ENCODE measurements at places on chromosomes 2 and 18.

DNA sequence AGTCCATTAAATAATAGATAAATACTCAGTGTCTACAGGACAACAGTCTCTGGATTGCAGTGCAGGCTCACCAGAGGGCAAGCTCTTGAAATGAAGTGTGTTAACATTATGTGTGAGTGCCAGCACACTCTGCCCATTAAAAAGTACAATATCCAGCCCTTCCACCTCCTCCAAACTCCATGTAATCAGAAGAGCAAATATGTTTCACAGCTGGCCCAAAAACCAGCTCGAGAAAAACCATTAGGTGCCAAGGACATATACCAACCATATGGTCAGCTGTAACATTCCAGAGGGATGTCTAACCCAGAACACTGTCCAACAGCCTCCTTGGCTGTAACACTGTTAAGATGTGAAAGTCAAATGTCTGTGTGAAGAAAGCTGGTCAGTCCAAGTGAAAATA is 112.2 kb downstream of the ZNF385B start:
- no peak for DNase-seq

GRCh38 chr2:231810905-231811304 is 24.7 kb downstream of the COPS7B start:
- no peak for DNase-seq

DNA sequence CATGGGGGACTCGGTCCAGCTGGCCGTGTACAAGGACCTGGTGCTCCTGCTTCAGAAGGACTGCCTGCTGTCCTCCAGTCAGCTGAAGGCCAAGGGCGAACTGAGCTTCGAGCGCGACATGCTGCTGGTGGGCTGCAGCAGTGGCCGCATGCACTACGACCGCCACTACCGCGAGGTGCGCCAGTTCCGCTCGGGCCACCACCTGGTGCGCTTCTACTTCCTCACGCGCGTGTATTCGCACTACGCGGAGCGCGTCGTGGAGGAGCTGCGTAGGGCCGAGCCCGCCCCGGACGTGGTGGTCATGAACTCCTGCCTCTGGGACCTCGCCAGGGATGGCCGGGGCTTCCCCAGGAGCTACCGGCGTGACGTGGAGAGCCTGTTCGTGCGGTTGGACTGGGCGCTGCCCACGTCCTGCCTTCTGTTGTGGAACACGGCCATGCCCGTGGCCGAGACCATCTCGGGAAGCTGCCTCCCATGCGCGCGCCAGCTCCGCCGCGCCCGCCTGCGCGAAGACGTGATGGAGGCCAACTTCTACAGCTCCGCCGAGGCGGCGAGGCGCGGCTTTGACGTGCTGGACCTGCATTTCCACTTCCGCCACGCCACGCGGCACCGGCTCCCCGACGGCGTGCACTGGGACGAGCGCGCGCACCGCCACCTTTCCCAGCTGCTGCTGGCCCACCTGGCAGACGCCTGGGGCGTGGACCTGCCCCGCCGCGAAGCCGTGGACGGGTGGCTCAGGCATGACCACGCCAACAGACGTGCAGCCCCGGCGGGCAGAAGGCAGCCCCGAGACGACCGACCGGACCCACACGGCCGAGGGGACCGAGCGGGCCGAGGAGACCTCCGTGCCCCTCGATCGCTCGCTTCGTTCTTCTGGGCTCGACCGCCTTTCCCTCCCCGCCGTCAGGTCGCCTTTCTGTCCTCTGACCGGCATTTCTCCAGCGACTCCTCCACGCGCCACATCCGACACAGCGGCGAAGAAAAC is 293.9 kb upstream of the ERBB4 start:
- no peak for DNase-seq

DNA sequence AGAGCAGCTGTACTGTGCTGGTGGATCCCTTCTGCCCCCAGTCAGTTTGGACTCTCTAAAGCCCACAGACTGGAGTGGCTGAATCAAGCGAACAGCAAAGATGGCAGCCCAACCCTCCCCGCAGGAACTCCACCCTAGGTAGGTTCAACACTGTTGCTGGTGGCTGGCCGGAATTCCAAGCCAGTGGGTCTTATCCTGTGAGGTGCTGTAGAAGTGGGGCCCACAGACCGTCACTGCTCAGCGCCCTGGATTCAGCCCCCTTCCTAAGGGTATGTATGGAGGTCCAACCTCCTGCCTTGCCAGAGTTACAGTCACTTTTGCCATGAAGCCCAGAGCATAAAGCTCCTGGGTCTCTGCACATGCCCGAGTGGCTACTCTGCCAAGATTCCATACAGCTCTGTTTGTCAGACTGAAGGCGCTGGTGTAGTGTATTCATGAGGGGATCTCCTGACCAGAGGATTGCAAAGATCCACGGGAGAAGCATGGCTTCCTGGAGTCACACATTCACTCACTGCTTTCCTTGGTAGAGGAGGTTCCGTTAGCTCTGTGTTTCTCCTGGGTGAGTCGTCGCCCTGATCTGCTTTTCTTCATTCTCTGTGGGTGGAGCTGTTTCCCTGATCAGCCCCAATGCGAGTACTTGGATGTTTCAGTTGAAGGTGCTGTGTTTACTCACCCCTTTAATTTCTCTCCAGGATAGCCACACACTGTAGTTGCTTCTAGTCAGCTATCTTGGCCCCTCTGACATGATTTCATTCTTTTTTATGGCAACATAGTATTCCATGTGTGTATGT is 293.6 kb upstream of the THUMPD2 start:
- no peak for DNase-seq

DNA sequence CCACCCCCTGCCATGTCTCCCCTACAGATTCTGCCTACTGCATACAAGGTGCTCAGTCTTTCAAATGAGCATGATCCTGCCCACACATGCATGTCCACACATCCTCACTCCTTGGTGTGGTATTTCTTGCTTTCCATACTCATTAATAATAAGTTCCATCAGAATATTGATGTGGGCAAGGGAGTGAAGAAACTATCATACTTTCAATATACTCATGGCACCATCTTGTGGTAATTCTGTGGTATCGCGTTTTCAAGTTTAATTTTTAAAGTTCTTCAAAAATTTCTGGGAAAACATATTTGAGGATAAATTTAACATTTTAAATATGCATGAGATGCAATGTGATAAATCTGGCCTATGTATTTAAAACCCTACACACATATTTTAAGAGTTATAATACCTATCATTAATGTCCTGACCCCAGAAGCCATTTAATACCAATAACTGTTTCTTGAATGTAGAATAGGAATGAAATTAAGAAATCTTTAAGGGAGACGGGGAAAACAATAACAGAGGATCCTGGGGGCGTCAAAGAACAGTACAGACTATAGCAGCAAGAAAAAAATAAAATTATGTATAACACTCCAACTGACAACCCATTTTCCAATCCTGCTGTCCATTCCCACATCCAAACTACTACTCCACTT is 110.1 kb downstream of the ZNF385B start:
- DNase-seq: no peak

Data from activated effector memory CD4-positive, alpha-beta T cell treated with Interleukin-2 at 50 U/mL for 16 hours (primary cell).